CD8-positive, alpha-beta memory T cell (primary cell): ENCODE measurements at places on chromosomes 5 and 9. TPM values are rescaled to one million over a fixed set of nuclear protein-coding genes. Genes with fewer than 3 reads are reported as not detected.

LHX2 gene
- total RNA-seq, result not detected

KCTD16 gene
- 0.09 TPM for total RNA-seq

CENPH gene
- 49.6 TPM for total RNA-seq

TSSK1B gene
- total RNA-seq, result not detected

FOXD4L6 gene
- not detected for total RNA-seq

MCTP1 gene
- 0.55 TPM for total RNA-seq

FKTN gene
- total RNA-seq, result 17.3 TPM

STPG3 gene
- total RNA-seq, result 0.28 TPM

SYNPO gene
- not detected for total RNA-seq

MRPS2 gene
- 71.0 TPM for total RNA-seq

CAVIN4 gene
- 0.26 TPM for total RNA-seq
